GM13977 (cell line): ENCODE measurements at places on chromosomes 6 and 20.

- peak; percentile 70 for DNase-seq
These were observed 222.0 kb upstream of the PDE10A start for GRCh38 chr6:165884813-165885765.

GRCh38 chr6:163757520-163757919 lies 343.0 kb downstream of the QKI start:
- no peak for DNase-seq

DNA sequence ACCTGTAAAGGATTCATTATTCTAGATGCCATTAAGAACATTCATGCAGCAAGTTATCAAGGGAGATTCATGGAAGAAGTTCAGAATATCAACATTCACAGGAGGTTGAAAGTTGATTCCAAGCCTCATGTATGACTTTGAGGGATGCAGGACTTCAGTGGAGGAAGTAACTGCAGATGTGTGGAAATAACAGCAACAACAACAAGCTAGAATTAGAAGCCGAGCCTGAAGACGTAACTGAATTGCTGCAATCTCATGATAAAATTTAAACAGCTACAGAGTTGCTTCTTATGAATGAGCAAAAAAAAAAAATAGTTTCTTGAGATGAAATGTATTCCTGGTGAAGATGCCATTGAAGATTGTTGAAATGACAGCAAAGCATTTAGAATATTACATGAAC lies 73.3 kb upstream of the NXT1 start:
- DNase-seq, result no peak

- DNase-seq, result peak; percentile 44
These were observed at the start of gene ESR1 for GRCh38 chr6:151807513-151808370. TSS of gene ESR1 (plus strand) at chr6:151807682. CDS start at chr6:151807913, 231 bp downstream.

GRCh38 chr6:17519120-17519519 lies 81.0 kb upstream of the FAM8A1 start:
- no peak for DNase-seq

GRCh38 chr6:163162007-163162873 lies 252.3 kb upstream of the QKI start:
- DNase-seq, result no peak

DNA sequence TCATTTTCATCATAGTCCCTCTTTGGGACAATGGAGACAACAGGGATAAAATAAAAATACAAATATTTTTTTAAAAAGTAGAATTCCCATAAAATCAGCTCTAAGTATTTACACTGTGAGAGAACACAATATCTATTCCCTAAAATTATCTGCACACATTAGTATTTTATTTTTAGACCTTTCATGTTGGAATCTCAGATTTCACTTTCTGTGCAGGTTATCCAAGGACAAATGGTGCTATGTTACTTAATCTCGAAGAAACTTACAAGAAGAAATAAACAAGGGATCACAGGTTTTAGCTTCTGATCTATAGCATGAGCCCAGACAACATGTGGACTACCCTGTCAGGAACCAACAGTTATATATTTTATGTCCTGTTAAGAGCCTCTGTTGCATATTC lies 23.0 kb upstream of the LYRM2 start:
- no peak for DNase-seq

- peak; percentile 39 for DNase-seq
These were observed 157.8 kb upstream of the PREP start for GRCh38 chr6:105560611-105561066.

DNA sequence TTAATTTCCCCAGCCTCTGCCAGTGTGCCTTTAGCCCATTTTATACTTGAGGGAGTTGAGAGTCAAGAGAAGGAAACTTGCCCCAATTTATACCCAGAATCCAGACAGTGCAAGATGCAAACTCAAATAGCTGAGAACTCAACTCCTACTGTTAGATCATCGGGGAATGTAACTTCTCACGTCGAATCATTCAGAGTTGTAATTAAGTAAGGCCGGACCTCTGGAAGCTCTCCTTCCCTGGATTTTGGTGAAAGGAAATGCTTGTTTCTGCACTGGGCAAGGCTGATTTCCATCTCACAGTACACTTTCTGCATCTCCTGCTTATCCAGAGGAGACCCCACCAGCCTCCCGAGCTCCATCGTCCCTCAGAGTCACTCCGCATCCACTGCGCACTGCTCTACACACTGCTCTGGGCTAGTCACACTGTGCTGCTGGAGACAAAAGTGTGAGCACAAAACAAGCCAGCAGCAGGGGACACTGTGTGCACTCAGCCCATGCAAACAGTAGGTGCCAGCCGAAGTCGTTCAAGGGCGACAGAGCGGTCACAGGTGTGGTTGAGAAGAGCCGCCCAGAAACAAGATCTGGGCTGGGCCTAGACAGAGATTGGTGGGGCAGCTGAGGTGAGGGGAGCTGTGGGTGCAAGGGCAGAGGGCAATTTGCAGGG lies 150.4 kb upstream of the QKI start:
- no peak for DNase-seq

DNA sequence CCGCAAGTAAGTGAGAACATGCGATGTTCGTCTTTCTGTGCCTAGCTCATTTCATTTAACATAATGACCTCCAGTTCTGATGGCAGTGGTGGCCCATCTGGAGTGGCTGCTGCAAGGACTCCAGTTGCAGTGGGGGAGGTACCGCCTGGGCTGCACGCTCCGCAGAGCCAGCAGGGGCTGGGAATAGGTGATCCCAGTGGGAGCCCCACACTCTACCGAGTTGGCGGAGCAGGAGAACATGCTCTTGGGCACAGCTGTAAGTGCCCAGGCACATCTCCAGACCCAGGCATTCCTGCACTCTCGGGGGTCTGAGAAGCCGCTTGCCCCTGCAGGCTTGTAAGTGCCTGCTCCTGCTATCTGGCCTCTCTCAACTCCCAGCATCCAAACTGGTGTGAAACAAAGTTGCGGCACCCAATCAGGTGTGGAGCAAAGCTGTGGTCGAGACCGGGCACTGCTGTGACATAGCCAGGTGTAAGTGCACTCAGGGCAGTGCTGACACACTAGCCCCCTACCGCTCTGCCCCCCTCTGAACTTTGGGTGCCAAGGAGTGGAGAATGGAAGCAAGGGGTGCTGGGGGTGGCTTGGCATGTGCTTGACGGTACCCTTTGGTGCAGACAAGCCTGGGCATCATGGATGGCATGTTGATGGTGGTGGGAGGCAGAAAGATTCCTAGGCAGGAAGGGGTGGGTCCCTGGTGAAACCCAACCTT lies 130.2 kb downstream of the HTR1B start:
- no peak for DNase-seq

DNA sequence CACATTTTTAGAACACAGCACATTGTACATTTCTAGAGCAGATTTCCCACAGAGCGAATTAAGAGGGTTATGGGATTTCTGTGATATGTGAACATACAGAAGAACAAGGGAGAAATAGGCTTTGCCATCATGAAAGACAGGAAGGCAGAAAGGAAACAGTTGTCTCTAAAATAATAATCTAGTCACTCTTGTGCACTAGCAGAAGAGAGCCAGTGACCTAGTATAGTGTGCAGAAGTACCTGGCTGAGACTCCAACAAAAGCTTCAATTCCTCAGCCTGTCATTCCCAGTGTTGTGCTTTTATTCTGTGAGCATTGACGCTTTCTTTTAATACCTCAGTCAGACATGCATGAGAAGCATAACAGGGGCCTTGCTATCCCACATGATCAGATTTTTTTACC lies 17.8 kb upstream of the DCBLD1 start:
- DNase-seq, result no peak

- no peak for DNase-seq
These were observed 125.5 kb upstream of the CDH4 start for GRCh38 chr20:61126369-61127195.

- DNase-seq, result no peak
These were observed 22.3 kb upstream of the KCNK16 start for GRCh38 chr6:39344821-39345280.

DNA sequence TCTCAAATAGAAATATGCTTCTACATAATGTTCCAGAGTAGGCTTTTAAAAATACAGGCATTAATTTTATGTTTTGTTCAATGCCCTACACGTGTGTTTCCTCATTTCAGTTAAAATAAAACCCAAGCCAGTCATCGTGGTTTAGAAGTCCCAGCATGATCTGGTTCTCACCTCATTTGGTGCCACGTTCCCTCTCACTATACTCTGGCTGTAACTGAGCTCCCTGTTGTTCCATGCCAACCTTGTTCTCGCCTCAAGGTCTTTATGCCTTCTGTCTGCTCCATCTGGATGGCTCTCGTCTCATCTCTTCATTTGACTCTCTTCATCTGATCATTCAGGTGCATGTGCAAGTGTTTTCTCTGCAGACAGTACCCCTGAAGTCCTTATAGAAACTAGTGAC lies 32.6 kb downstream of the HDGFL1 start:
- no peak for DNase-seq

GRCh38 chr6:135231469-135231844 lies 50.3 kb downstream of the MYB start:
- DNase-seq, result no peak

- no peak for DNase-seq
These were observed 99.5 kb downstream of the MAFB start for GRCh38 chr20:40589581-40589980.

- no peak for DNase-seq
These were observed 20.4 kb upstream of the MCUR1 start for GRCh38 chr6:13834790-13835189.

- DNase-seq, result no peak
These were observed 71.9 kb downstream of the SRC start for GRCh38 chr20:37417617-37418467.

DNA sequence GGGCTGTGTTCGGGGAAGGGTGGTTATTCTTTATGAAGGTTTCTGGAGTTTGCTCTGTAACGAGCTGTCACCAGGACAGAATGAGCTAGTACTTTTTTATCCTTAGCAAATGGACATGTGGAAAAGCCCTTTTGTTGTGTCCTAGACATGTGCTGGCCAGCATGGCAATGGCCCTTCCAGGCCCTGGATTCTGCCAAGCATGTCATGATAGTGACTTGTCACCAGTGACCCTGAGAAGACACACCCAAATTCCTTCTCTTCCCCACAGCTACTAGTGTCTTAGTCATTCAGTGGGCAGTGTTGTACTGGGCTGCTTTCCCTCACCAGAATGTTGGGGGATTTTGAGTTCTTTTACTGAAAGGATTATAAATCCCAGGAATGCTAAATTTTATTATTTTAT lies 74.0 kb upstream of the XRN2 start:
- DNase-seq, result no peak

GRCh38 chr6:148358196-148358785 lies 15.7 kb downstream of the SASH1 start:
- DNase-seq, result no peak

DNA sequence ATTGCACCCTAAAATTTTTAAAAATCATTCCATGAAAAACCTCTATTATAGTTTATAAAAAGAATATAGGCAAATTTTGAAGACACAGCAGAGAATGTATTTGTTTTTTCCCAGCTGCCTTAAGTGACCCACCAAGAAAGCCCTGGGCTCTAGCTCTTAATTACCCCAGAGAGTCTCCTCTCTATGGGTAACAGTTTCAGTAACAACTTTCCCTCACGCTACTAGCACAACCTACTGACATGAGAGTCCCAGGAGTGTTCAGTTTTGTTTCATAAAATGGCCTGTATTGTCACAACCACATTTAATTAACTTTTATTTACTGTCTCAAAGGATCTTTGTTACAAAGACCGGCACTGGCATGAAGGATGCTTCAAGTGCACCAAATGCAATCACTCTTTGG lies 41.5 kb downstream of the FHL5 start:
- no peak for DNase-seq

- no peak for DNase-seq
These were observed 12.1 kb upstream of the MRPS18A start for GRCh38 chr6:43699564-43700186.

DNA sequence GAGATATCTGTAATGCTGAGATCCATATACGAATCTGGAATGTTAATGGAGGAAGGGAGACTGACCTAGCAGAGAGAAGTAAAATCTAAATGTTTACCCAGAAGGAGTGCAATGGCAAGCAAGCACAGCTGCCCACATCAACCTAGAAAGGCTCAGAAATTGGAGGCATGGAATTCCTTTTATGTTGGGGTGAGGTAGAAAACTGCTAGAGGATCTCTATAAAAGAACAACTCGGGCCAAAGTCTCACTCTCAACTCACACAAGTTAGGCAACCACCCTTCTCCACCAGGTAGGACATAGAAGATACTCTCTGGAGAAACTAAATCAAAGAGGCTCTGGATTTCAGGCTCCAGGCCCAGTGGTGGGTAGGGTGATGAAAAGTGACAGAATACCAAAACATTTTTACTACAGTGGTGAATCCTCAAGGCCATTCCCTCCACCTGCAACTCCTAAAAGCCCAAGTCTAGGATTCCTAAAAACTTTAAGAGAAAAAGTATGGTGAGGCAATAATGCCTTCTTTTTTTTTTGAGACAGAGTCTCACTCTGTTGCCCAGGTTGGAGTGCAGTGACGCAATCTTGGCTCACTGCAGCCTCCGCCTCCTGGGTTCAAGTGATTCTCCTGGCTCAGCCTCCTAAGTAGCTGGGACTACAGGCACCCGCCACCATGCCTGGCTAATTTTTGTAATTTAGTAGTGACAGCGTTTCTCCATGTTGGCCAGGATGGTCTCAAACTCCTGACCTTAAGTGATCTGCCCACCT lies 9.5 kb upstream of the ADGRG6 start:
- no peak for DNase-seq

DNA sequence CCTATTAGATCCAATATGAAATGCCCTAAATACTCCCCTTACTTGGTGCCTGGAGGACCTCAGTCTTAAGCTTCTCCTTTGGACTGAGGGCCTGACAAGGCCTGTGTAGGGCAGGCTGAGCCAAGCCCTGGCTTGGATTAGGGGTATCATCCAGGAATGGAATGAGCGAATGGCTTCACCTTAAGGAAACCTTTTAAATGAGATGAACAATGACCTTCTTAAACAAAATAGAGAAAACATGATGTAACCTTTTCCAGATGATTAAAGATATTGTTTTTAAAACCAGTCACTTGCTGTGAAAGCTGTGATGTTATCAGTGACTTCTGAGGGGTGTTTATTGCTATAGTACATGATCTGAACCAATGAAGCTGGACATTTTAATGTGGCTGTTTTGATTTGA lies 55.5 kb downstream of the TRAF3IP2 start:
- DNase-seq, result no peak

DNA sequence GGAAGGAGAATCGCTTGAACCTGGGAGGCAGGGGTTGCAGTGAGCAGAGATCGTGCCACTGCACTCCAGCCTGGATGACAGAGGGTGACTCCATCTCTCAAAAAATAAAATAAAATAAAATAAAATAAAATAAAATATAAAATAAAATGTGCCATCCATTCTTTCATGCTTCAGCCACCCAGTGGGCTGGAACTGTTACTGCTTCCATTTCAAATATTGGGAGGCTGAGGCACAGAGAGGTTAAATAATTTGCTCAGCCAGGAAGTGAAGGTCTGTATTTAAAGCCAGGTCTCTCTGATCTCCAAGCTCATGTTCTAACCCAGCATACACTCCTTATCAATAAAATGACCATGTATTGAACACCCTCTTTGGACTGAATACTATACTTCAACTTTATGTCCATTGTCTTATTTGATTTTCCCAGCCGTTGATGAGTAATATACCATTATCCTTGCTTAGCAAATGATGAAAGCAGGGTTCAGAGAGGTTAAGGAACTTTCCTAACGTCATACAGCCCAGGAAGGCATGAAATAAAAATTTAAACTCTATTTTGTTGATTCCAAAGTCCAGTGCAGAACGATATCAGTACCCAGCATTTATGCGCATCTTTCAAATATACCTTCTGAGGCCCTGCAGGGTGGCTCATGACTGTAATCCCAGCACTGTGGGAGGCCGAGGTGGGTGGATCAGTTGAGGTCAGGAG lies 25.8 kb upstream of the SLC9A8 start:
- DNase-seq, result no peak
